ENCODE measurements at places on chromosomes 7 and 10.

DNA sequence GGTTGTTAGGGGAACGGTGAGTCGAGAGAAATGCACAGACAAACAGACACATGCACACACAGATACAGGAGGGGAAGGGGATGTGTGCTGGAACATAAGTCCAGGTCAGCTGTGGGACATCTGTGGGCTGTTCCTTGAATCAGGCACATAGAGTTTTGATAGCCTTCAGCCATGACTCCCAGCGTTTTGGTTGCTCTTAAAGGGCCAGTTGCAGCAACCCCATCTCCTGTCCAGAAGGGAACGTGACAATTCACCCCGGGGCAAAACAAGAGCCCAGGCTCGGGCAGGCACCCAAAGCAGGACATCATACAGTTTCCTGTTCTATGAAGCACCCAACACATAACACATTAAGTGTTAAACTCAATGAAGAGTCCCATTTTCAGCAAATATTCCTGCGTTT is 9.6 kb downstream of the INSYN2A start:
- no peak for DNase-seq

DNA sequence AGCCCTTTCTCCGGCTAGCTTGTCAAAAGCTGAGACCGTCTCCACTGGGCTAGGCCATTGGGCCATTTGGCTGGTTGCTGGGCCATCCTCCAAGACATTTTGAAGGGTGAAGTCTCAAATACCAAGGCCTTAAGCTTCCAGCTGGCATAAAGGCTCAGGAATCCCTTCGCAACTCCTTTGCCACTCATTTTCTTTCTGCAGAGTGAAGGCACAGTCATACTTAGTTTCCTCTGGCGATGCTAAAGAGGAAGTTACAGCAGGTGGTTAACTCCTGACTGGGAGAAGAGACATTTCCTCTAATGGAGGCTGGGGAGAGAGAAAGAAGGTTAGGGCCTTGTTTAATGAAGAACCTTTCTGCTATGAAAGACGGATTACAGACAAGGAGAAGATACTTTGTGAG is 4.8 kb upstream of the REPIN1 start:
- no peak for DNase-seq

DNA sequence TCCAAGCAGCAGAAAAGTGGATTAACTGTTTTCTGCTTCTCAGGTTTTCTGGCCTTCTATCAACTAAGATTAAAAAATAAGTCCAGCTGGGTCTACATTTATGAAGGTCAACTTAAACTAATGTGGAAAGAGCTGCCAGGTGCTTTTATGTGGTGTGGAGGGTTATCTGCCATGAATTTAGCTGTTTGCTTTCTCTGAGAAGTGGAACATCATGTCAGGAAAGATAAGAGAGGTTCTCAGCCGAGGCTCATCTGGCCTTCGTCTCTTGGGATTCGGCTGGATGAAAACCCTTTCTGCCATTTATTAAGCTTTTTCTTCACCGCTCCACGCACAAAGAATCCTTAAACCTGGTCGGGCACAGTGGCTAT is 5.5 kb downstream of the PTPRN2 start:
- no peak for DNase-seq

- peak; percentile 63 for DNase-seq
Observed at GRCh38 chr7:121279060-121279620, 49.7 kb upstream of the WNT16 start.

GRCh38 chr7:35975851-35976454 is 175.1 kb downstream of the SEPTIN7 start:
- DNase-seq, result peak; percentile 71

- no peak for DNase-seq
Observed at GRCh38 chr7:25669281-25669781, 441.0 kb upstream of the NPVF start.

Data from fibroblast of skin of scalp (primary cell).